NCI-H524 treated with DMSO at 0.1 percent for 48 hours (cell line): ENCODE measurements at places on chromosomes 11 and 22.
A peak's percentile ranks its signal among the peaks of the same experiment; 100 is the strongest.

DNA sequence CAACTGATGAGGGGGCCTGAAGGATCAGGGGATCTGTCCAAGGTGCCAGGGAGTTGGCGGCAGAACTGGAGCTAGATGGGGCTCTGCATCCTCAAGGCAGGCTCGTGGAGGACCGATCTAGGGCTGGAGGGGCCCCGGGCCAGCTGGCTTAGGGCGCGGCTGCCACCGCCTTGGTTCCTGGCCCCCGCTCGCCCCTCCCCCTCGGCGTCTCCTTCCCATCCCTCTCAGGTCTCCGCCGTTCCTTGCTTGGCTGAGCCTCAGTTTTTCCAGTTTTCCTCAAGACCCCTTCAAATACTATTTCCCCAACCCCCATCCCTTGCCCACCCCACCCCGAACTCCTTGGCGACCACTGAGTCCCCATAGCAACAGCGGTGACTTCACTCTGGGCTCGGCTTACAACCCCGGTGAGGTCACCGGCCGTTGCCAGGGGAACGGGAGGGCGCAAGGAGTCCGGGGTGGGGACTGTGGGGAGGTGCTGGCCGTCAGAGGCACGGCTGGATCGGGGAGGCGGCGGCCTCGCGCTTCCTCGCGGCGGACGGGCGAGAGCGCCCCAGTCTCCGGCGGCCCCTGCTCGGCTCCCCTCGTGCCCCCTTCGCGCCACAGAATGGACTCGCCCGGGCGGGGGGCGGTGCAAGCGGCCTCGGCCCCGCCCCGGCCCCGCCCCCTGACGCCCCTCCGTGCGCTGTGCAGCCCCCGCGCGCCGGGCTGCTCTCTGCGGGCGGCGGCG lies 7.5 kb downstream of the FREY1 start:
- DNase-seq: peak; percentile 16

GRCh38 chr11:122976061-122976733 lies 5.4 kb downstream of the BSX start:
- DNase-seq: no peak

DNA sequence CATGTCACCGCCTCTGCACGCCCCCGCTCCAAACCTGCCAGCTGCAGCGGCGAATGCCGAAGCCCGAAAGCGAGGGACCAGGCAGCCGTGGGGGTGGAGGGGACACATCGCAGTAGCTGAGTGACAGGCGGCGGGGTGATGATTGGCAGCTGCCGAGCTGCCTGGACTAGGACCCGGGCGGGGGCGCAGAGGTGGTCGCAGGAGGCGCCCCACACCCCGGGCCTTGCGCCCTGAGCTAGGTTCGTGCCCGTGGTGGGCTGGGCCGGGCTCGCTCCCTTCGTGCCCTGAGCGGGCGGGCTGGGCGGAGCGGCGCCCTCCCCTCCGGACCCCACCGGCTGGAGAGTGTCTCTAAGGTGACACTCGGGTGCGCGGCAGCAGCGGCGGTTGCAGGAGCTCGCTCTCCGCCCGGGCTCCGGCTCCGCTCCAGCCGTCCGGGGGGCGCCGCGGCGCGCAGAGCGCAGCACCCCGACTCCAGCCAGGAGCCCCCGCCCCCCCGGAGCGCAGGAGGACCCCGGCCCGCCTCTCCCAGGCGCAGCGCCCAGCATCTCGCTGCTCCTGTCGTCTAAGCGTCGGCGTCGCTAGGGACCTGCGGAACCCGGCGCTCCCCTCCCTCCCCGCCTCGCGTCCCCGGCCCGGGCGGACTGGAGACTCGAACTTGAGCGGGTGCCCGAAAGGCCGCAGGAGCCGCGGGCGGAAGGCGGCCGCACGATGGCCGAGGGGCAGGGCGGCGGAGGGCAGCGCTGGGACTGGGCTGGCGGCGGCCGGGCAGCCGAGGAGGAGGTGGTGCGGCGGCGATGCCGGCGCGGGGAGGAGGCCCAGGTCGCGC lies 14.5 kb upstream of the DGKZ start:
- no peak for DNase-seq

DNA sequence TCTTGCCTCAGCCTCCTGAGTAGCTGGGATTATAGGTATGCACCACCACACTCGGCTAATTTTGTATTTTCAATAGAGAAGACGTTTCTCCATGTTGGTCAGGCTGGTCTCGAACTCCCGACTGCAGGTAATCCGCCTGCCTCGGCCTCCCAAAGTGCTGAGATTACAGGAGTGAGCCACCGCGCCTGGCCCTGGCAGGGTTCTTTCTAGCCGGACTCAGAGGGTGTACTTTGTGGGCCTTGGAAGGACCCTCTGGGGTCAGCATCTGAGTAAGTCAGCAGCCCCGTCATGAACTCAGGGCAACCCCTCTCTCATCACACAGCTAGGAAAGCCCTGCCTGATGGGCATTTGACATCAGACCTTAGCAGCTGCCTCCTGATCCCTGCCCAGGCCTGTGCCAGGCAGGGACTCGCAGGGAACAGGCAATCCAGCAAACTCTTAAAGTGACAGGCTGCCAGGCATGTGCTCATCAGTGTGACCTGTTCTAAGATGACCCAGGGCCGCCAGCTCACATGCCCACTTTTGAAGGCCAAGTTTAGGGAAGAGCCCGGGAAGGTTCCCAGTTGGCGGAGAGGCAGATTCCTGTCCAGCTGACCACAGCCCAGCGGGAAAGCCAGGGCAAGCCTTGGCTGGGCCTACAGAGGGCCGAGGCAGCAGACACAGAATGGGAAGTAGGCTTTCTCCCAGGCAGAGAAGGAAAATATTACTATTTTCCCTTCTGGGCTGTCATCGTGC lies 92.9 kb downstream of the MORC2 start:
- no peak for DNase-seq

GRCh38 chr11:69918938-69919650 lies 99.9 kb upstream of the FGF3 start:
- DNase-seq: no peak

DNA sequence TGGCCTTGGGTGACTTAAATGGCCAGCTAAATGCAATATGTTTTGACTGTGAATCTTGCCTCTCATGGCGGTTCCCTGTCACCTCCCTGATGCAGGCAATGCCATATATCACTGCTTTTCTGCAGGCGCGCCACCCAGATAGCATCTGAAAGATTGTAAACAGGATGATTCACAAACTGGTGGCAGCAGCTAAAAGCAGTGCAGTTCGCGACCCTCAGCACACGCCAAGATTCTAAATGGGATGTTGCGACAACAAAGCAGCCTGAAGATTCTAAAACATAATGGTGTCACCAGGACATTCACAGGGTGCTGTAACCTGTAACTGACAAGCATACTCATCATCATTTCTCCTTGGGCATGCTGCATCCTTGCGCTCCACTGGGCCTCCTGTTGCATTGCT lies 440.4 kb upstream of the CADM1 start:
- no peak for DNase-seq

GRCh38 chr11:87712802-87713202 lies 462.4 kb downstream of the RAB38 start:
- DNase-seq: no peak

DNA sequence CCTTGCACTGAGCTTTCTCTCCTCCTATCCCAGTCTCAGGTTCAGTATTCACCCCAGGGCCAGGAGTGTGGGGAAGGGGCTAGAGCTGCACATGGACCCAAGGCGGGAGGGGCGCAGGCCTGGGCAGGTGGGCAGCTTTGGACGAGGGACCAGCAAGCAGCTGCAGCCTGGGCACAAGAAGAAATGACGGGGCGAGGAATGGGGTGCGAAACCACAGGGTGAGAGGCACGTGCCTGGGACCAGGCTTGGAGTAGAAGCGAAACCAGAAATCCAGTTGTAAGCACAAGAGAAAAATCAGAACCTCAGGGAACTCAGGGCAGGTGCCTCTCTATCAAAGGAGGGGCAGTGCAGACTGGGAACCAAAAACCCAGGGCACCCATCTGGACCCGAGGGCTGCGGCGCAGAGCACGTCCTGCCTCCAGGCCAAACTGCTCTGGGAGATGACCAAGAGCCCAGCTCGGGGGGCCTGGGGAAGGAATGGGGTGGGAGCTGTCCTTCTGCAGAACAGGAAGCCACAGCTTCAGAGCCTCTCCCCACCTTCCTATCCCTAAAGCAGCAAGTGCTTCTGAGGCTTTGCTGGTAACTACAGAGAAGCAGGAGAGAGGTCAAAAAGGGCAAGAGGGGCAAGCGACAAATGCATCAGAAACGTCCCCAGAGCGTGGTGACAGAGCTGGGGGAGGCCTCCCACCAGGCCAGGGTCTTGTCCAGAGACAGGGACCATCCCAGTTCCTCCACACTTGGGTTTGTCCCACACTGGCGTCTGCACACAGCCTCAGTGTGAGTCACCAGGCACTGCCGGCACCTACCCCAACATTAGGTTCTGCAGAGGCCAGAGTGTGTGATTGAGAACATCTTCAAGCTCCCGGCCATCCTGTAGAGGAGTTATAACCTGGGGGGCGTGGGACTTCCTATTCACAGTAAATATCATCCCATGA lies 18.3 kb upstream of the TMPRSS4 start:
- DNase-seq: no peak

GRCh38 chr11:63629426-63629825 lies 15.2 kb upstream of the PLAAT3 start:
- DNase-seq: no peak

GRCh38 chr11:66051371-66051765 lies 796 bp upstream of the SF3B2 start:
- no peak for DNase-seq

GRCh38 chr11:78812513-78813293 lies 238.0 kb upstream of the NARS2 start:
- DNase-seq: no peak

GRCh38 chr22:28247136-28247535 lies 328.1 kb upstream of the PITPNB start:
- no peak for DNase-seq

DNA sequence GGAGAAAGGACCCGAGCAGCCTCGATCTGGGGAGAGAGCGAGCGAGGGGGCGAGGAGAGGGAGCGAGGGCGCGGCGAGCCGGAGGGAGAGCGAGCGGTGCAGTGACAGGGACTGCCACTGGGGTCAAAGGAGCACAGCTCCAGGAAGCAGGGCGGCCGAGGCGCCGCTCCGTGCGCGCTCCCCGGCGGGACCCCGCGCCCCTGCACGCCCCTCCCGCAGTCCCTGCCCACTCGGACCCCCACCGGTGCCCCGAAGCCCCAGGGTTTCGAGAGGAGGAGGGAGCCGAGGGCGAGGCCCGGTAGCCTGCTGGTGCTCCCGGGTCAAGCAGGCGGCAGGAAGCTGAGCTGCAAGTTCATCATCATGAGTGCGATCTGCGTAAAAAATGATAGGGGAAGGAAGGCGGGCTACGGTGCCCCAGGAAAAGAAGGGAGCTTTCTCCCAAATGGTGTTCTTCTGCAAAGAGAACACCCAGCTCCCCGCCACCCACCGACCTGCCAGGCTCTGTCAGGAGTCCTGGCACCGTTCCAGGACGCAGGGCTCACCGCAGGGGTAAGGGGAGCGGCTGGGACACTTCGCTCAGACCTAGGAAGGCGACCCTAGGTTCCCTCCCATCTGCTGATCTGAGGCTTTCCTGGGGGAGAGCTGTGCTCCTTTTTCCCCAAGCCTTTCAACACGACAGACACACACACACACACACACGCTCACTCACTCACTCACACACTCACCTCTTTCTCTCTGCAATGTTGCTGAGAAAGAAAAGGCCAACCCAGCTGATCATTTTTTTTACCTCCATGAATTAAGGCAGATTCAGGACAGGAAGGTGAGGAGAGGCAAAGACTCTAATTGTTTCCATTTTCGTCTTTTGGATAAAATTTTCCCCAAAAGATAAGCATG lies at the start of gene MPPED2:
TSS of gene MPPED2 (minus strand) at position 103 of the 894 bp plus-strand sequence. CDS start 5,980 bp downstream, outside the sequence.
- DNase-seq: no peak
